Stimulated activated CD4-positive, alpha-beta T cell treated with anti-CD3 and anti-CD28 coated beads, Interleukin-15, amount 100 ng/mL, for 24 hours (primary cell): ENCODE measurements at places on chromosomes 7 and 10.

DNA sequence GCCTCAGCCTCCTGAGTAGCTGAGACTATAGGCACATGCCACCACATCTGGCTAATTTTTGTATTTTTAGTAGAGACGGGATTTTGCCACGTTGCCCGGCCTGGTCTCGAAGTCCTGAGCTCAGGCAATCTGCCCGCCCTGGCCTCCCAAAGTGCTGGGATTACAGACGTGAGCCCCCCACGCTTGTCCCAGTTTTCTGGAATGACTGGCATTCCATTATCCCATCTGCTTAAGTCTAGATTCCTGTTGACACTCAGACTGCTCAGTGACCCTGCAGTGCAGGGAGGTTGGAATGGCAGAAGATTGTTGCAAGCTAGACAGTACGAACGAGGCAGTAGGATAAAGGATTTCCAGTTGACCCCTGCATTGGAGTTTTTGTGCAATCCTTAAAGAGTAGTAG lies 135.1 kb upstream of the NPS start:
- DNase-seq: no peak

DNA sequence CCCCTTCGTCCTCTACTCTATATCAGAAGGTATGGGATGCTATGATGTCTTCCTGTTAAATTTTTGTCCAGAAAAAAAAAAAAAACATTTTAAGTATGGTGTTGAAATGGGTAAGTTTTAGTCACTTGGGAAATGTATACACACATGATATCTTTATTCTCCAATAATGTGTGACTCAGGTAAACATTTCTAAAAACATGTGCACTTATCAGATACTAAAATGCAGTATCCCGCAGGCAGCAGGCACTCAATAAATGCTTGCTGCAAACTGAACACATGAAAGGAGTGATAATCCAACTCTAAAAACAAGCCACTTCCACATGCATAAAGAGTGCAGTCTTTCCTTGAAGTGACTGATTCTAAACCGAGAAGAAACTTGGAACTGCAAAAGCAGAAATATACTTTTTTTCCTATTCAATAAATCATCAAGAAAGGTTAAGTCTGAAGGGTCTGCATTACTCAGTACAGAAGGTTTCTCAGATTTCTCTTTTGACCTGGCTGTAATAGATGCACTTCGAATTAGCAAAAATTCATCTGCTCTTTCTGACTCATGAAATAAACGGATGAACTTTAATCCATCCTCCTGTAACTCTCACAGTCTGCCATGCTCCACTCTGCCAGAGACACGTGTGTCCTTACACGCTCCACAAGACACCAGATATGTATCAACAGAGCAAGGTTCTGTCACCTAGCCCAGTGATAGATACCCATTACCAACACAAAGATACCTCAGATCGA lies 84.0 kb downstream of the HIPK2 start:
- DNase-seq: no peak

DNA sequence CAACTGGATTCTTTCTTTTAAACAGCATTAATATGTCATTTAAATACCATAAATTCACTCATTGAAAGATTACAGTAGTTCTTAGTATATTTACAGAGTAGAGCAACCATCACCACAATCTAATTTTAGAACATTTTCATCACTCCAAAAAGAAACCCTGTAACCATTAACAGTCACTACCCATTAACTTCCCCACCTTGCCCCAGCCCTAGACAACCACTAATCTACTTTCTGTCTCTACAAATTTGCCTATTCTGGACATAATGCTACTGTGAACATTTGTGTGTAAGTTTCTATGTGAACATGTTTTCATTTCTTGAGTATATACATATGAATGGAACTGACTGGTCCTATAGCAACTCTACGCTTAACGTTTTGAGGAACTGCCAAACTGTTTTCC lies 42.4 kb downstream of the P4HA1 start:
- DNase-seq: no peak

DNA sequence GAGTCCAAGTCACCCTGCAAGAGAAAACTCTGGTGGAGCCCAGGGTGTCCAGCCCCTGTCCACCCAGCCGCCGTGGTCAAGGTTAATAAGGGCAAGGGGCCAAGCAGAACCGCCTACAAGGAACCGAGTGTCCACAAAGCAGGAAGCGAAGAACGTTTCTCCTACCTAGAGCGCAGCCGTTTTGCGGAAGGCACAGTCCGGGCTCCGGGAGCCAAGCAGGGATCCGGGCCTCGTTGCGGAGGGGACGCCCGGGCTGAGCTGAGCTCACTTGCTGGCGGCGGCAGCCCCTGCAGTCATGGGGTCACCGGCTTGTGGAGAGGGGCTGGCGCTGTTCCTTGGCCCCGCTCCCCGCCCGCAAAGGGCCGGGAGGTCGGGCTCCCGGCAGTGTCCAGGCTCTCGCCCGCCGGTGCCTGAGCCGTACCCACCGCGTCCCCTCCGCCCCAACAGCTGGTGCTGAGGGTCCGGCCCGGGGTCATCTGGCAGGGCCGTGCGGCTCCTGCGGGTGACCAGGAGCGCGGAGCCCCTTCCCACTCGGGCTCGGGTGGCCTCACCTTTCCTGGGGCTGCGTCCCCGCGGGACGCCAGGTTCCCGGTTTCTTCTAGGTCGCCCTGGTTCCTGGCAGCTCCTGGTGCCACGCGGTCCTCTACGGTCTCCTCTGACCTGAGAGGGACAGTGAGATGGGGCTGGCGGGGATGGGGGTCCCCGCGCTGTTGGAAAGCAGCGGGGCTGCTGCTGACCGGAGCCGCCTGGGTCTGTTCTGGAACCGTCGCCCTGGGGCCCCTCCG lies 14.0 kb upstream of the ZNF273 start:
- DNase-seq: peak; percentile 43

DNA sequence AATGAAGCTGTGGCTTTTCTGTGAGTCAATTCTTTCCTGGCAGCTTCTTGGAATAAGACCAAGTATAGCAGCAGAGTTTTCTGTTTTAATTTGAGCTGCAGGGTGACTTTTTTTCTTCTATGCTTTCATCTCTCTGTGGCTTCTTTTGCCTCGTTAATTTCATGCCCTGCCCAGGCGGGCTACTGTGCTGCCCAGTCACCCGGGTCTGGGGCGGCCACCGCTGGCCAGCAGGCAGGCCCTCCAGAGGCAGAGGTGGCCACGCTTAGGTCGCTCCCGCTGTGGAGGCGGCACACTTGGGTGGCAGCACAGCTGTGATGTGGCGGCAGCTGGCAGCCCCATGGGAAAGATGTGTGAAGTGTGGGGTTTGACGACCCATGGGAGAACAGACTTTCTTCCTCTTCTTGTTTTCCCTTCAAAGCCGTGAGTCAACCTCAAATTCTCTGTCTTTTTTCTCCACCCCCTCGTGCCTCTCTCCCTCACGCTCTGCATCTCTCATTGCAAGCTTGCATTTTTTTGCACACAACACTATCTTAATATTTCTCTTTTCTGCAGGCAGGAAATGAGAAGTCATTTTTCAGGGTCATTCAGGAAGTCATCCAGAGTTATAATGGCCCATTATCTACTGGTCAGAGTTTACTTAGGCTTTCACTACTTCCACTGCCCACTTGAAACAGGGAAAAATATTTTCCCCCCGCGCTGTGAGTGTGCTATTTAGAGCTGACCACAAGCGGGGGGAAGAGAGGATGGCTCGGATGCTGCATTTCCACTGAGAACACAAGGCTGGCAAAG lies 67.8 kb downstream of the EGFR start:
- DNase-seq: peak; percentile 30

- DNase-seq: no peak
These were observed 214.7 kb downstream of the FRMD4A start for GRCh38 chr10:14116021-14116420.

- DNase-seq: no peak
These were observed 129.9 kb upstream of the COL1A2 start for GRCh38 chr7:94264756-94265155.

- DNase-seq: no peak
These were observed 837.8 kb upstream of the LRRN3 start for GRCh38 chr7:110253093-110253492.

- peak; percentile 33 for DNase-seq
These were observed 173.6 kb downstream of the KIAA1217 start for GRCh38 chr10:24382596-24382978.

- DNase-seq: no peak
These were observed at the start of gene LRMDA for GRCh38 chr10:75431180-75432111. Gene LRMDA, plus strand, starts transcription at chr10:75431624.

DNA sequence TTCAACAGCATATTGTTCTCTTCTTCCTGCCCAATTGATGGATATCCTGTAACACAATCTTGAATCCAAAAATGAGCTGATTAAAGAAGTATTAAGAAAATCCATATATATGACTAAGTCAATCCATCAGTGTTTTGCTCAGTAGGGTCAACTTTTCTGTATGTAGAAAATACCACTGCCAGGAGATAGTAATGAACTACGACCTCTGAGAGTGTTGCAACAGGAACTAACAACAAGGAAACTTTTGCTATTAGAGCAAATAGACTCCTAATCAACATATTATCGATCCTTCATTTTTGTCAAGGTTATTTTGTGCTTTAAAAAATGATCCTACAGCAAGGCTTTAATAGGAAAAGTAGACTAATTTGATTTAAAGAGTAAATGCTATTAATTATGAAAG lies 405.3 kb upstream of the ETV1 start:
- no peak for DNase-seq

DNA sequence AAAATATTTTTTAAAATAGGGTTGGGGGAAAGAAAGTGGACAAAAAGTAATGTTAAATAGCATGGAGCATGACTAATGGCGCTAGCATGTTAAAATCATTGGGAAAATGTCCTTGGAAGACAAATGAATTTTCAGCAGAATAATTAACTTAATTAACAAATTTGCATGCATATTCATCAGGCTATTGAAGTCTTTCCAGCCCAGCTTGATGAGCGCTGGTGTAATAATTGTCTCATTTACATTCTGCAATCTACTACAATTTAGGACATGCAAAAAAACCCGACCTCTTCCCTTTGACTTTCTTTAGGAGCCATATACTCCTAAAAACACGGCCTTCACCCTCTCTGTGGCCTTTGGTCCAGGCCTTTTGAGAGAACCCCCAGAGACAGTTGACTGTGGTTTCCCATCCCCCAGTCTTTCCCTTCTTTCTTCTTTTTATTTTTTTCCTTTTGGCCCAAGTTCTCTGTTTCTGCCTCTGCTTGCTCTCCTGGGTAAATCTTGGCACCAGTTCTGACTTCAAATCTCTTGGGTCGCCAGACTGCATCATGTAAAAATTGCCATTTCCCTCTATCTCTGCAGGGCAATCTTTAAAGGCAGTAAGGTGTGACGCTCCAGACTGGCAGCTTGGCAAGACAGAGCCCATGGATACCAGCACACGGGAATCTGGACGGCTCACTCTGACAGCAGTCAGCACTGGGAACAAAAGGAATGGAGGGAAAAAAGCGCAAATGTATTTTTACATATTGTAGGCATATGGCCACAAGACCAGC lies 105.5 kb downstream of the NEUROD6 start:
- no peak for DNase-seq

GRCh38 chr7:50869108-50869725 lies 86.5 kb upstream of the GRB10 start:
- no peak for DNase-seq

DNA sequence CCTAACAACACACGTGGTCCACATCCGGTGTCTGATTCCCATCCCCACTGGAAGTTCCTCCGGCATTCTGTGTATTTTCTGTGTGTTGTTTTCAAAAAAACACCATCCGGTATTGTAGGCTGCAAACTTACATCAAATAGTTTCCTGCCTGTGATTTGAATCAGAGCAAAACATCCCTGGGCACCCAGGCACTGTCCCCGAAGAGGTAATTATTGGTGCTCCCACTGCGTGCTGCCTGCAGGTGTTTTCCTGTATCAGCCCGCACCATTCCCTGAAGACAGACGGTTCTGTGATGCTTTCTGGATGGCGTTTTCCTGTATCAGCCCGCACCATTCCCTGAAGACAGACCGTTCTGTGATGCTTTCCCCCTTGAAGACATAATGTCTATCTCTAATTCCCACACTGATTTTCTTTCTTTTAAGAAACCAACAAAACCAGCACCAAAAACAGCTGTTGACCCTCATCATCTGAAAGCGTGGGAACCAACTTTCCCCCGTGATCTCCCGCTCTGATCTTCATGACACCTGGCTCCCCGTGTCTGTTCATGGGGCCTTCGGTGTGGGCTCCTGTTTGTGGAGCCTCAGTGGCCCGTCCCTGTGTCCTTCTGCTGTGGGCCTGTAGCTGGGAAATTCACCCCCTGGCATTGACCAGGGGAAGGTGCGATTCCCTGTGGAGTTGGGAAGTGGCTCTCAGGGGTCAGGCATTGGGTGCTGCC lies 205.3 kb downstream of the ADARB2 start:
- no peak for DNase-seq

DNA sequence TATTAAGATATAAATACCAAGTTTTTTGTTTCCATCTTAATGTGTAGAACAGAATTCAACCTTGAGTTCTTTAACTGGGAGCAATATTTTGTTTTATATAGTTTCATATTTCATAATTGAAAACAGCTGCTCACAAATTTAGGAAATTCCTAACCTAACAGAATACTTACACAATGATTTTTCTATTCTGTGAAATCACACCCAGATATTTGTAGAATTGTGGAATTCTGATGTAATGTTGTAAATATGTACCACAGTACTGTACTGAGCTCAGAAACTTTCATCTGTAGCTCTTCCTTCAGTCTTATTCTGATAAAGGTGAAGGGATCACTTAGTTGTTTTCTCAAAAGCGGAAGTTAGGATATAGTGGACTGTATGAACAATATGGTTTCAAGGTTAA lies 143.4 kb upstream of the GLI3 start:
- no peak for DNase-seq

- DNase-seq: no peak
These were observed 8.5 kb downstream of the FAM53B start for GRCh38 chr10:124735491-124736286.

DNA sequence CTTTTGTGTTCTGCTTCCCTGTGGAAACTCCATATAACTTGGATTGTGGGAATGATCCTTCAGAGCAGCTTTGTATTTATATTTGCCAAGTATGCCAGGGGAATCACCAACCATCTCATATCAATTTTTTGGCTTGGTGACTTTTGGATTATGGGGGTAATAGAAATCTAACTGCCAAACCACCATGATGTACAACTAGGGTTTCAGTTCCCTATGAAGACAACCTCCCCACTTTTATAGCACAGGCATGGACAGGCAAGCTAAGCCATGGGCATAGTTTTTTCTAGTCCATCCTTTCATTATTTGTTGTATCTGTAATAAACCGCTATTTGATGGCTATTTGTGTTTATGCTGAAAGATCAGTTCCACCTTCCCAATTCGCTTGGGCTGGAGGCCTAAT lies 17.7 kb downstream of the NPY start:
- no peak for DNase-seq

DNA sequence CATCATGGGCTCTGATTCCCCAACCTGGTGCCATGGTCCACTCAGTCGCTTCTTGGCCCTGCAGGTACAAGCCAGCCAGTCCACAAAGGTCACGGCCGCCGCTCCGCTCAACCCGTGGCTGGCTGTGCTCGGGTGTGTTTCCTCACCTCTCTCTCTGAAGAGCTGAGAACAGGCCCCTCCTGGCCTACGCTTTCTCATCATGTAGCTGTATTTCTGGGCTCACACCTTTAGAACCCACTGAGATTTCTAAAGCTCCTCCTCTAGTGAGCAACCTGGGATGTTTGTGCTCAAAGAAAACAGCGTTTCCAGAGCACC lies 30.2 kb downstream of the PTPRN2 start:
- no peak for DNase-seq
